Spinal cord (tissue), 10 donors: ENCODE measurements at places on chromosomes 1 and 21. TPM values are rescaled to one million over a fixed set of nuclear protein-coding genes. Genes with fewer than 3 reads are reported as not detected.

Gene GJA9
- total RNA-seq, result not detected

Gene KRTAP11-1
- total RNA-seq, result not detected

Gene COA7
- 11.5 TPM for total RNA-seq

Gene RXFP4
- total RNA-seq, result not detected
